Stimulated activated CD4-positive, alpha-beta T cell treated with anti-CD3 and anti-CD28 coated beads, Interleukin-1b, Interleukin-23, amount 100 ng/mL, for 24 hours (primary cell): ENCODE measurements at places on chromosomes 1 and 21.

DNA sequence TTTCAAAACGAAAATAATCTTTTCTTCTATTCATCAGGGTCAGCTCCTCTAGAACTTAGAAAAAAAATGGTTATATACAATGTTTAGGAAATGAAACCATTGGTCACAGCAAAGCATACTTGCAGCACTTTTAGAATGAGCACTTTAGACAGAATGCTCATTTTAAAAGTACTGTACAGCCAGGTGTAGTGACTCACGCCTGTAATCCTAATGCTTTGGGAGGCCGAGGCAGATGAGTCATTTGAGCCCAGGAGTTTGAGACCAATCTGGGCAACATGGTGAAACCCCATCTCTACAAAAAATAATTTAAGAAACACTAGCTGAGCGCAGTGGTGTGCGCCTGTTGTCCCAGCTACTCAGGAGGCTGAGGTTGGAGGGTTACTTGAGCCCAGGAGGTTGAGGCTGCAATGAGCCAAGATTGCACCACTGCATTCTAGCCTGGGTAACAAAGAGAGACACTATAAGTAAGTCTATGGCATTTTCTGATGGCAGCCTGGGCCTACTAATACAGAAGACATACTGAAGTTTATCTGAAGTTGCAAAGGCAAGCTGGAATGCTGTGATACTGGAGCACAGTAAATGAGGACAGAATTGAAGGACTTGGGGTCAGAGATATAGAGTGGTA is 48.9 kb upstream of the ZNF326 start:
- no peak for DNase-seq

GRCh38 chr21:21007606-21008005 is 9.4 kb downstream of the NCAM2 start:
- DNase-seq: no peak

DNA sequence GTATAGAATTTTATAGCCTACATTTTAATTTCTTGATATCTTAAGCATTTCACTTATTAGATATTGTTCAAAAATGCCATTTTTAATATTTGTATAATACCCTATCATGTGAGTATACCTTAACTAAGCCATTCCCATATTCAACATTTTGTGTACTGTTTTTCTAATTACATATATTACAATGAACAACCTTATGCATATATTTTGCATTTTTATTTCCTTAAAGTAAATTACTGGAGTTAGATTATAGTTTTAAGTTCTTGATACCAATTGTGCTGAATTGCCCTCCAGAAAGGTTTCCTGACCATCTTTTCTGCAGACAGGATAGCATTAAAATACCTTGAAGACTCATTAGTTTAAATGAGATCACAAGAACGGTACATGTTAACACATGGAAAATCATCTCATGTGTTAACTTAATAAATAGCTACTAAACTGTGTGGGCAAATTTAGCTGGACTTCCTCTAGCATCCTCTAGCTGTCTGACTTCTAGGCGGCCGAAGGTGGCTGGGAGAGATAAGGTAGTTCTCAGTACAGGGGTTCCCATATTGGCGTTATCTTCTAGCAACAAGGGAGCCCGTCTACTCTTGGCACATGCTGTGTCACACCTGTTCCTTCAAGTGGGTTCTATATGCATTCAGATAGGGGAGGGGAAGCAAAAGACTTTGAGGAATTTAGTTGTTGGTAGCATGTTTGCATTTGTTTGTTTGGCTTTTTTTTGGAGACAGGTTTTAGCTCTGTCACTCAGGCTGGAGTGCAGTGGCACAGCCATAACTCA is 8.9 kb downstream of the DCLRE1B start:
- no peak for DNase-seq

GRCh38 chr1:41733021-41733420 is 185.7 kb downstream of the HIVEP3 start:
- no peak for DNase-seq

DNA sequence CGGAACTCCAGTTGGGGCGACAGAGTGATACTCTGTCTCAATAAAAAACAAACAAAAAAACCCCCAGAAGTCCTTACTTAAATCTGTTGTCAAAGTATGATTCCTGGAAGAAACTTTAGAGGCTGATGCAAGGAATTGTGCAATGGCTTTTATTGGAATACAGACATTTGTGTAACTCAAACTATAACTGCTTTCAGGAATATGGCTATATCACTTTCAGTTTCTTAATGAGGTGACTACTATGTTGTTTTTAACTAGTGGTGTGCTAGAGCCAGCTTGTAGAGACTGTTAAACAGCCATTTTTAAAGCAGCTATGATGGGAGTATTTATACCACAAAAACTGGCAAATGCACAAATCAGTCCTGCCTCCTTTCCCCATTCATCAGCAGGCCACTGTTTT is 22.7 kb upstream of the DNAJC28 start:
- no peak for DNase-seq

- DNase-seq: no peak
Measured at GRCh38 chr1:11738783-11739182, 2.8 kb downstream of the AGTRAP start.

- no peak for DNase-seq
Measured at GRCh38 chr1:181397845-181398244, 85.5 kb upstream of the CACNA1E start.

- no peak for DNase-seq
Measured at GRCh38 chr1:202320081-202320405, 21.7 kb downstream of the UBE2T start.

DNA sequence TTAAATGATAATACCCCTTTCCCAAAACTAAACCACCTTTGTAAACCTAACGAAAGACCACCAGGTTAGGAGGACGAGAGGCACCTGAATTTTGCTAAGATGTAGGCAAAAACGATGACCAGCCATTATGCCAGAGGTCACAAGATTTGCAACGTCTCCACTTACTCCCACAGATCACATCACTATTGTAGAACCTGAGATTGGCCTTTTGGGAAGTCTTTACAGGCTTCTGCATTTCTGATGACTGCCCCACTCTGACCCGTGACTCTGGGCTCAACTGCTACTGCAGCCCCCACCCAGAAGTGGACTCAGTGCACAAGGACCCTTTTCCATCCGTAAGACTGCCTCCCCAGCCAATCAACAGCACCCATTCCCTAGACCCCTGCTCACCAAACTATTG is 36.4 kb upstream of the COL6A2 start:
- no peak for DNase-seq

- DNase-seq: no peak
Measured at GRCh38 chr1:110788673-110789072, 84.3 kb upstream of the CD53 start.

- DNase-seq: no peak
Measured at GRCh38 chr1:210467440-210468043, 138.8 kb downstream of the HHAT start.

DNA sequence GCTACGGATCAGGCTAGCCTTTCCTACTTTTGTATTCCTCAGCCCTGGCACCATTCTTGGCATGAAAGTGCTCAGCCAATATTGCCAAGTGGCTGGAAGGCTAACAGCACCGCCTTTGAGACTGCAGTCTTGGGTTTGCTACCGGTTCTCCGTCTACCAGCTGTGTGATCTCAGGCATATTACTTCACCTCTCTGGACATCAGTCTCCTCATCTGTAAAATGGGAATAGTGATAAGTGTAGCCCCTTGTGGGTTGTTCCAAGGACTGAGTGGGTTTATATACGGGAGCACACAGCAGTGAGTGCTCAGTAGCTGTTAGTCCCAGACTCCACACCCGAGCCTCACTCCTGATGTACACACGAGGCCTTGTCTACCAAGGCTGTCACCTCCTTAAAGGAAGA is 13.7 kb downstream of the TFAP2E start:
- no peak for DNase-seq

GRCh38 chr1:23103001-23103889 is 65.4 kb downstream of the LUZP1 start:
- no peak for DNase-seq

DNA sequence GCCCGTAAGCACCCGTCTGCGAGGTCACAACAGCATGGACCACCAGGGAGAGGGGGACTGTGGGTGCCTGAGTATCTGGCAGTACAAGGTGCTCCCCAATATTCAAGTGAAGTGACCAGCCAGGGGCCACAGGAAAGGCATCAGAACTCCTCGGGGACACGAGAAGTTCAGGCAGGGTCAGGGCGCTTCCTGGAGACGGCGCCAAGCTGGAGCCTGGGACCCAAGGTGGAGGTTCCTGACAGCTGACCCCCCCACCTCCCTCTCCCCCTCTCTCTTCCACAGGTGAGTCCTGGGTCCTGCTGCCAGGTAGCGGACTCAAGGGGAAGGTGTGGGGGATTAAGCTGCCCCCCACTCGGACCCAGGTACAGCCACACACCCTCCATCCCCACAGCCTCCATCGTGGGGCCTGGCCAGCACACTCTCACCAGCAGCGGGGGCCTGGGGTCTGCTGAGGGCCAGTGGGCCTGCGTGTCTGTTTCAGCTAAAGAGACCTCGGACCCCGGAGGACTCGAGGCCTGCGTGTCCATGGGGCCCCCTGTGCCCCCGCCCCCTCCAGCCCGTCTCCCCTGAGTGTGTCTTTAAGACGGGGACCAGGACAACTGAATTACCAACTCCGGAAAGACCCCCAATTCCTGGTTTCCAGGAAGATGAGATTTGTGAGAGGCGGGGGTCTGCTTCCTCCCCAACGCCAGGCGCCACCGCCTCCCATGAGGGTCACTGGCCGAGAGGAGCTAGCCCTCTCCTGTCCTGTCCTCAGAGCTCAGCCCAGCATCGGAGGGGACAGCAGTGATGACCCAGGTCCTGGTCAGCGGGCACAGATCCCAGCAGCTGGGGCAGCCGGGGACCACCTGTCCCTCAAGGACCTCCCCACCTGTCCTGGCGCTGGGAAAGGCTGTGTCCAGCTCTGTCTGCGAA is 6.2 kb downstream of the TNFRSF18 start:
- no peak for DNase-seq

GRCh38 chr1:228697207-228698016 is 37.9 kb upstream of the RHOU start:
- DNase-seq: no peak

- DNase-seq: no peak
Measured at GRCh38 chr1:92944901-92945747, 16.1 kb downstream of the DIPK1A start.

- DNase-seq: no peak
Measured at GRCh38 chr21:31755027-31755426, 23.1 kb upstream of the SCAF4 start.

DNA sequence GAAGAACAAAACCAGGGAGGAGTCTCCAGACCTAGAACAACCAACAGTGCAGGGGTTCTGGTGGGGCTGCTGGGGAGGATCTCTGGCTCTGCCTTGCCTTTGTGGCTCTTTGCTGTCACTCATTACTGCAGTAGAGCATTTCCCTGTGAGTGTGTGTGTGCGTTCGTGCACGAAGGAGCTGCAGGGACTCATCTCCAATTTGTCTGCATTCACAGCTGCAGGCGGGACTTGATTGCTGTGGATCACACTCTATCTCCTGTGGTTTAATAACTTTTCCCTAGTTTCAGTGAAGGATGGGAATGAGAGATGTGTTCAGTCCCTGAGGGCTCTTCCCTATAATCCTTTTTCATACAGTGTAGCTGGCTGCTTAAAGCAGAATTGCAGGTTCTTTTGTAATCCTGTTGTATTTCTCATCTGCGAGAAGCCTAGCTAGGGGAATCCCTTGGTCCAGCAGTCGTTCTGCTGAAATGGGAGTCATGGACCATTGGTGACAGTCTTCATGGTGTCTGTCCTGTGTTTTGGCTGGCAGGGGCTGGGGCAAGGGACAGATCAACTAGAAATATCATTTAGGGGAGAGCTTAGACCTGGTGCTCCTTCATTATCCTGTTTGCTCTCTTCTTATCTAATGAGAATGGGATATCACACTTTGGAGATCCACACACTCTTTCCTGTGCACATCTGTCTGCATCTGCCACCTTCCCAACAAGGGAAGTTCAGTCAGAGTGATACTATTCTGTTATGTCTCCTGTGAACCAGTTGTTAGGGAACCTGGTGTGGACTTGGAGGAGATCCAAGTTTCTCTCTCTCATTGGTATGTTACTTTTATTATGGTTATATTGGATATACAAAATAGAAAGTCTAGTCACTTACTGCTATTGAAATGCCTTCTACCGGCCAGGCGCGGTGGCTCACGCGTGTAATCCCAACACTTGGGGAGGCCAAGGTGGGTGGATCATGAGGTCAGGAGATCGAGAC is 3.0 kb downstream of the PCP4L1 start:
- DNase-seq: no peak

GRCh38 chr1:151499930-151500329 is 11.3 kb upstream of the CGN start:
- DNase-seq: no peak

GRCh38 chr21:33949516-33950430 is 34.2 kb upstream of the ATP5PO start:
- no peak for DNase-seq

DNA sequence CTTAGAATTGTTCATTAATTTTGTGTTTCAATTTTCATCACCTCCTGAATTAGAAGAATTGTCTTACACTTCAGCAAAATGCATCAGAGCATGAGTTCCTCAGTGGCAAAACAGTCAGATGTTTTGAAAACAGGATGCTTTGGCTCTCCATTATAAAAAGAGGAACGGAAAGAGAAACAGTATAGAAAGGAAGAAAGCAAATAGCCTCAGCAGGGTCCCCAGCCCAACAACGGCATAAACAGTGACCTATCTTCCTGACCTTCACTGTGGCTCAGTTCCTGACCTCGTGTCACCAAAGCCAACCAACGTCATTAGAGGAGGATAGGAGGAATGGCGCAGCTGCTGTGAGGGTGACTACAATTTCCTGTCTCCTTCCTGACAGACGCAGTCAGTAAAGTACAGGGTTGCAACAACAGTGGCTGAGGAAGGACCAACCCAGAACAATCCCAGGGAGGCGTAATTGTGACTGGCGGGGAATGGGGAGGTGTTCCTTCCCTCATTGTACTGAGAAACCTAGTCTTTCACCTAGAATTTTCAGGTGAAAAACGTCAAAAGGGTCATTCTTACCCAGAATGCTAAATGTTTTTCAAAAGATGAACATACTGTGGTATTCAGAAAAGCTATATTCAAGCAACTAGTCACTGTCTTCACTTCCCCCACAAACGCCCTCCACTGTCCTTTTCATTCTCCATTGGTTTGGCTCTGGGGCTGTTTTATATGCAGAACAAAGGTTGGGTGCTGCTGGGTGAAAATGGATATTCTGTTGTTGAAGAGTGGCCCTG is 197.9 kb upstream of the SGIP1 start:
- DNase-seq: no peak

DNA sequence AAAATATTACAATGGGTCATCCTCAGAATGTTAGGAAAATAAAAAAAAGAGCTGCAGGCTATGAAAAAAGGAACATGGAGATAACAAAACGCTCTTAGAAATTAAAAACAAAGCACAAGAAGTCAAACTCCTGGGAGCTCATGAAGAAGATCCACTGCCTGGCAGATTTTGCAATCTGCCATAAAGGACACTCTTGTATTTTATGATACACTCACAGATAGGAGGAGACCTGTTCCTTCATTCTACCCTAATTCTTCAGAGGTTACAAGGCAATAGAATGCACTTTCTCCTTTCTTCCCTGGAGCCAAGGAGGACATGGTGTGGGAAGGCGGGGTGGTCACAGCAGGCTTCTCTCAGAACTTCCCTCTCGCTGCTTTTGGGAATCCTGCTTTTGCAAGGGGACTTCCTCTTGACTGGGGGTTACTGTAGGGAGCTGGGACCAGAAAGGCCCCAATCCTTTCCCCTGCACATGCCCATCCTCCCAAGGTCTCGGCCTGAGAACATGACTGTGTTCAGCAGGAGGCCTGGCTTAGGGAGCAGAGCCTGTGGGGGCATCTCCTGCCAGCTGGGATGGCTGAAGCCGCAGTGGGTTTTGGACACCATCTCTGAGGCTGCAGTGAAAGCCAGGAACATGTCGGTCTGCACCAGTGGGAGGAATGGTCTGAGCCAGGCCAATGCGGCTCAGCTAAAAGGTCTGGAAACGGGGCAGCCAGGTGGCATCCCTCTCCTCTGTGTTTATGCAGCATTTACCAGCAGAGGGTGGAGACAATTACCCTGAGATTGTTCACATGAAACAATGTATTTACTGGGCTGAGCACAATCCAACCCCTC is 44.8 kb downstream of the GPR161 start:
- DNase-seq: no peak
